ENCODE measurements at places on chromosomes 2 and 18.

DNA sequence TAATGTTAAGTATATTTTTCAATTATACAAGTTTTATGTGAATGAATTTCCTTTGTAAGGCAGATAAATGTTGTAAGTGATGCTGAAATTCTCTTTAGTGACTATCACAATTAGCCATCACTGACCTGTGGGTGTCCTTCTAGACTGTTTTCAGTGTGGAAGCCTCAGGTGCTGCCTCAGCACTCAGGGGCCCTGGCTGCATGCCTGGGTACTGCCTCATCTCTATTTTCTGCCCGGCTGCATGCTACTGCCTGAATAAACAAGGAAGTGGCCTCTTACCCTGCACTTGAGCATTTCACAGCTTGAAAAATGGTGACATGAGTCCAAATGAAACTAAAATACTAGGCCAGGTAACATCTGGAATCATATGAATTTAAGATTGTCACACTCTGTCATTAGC, 787.6 kb upstream of the SALL3 start:
- no peak for DNase-seq

DNA sequence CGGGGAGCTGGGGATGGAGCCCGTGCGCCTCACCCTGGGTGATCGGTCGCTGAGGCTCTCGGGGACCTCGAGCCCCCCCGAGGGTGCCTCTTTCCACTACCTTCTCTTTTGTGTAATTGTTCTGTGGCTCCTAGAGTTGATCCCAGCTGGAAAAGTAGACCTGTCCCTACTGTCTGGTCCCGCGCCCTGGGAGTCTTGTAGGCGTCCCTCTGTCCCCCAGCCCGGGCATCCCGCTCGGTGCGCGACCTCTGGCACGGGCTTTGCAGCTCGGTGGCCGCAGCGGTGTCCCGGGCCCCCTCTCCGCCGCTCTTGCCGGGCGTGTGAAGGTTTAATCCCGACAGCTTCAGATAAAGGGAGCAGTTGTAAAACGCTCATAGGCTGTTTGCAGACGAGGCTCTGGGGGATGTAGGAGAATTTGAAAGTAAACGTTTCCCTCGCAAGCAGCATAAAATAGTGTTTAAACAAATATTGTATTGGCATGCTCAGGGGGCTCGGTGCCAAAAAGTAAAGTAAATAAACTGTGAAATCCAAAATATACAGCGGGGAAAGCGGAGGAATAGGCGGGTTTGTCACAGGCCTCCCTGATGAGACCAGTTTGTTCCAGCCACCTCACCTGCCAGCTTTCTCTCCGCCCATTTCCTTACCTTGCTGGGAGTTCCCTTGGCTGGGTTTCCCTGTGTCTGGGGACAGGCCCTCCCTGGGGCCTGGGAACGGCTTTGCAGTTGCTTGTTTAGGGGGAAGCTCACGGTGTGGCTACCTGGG, 1.9 kb downstream of the GLI2 start:
- no peak for DNase-seq

- DNase-seq = no peak
These were observed 101.7 kb upstream of the LGALSL start for GRCh38 chr2:64352292-64352691.

GRCh38 chr2:181394741-181395437, 62.3 kb upstream of the ITGA4 start:
- DNase-seq = no peak

GRCh38 chr2:221779614-221780067, 207.5 kb upstream of the EPHA4 start:
- DNase-seq = no peak

DNA sequence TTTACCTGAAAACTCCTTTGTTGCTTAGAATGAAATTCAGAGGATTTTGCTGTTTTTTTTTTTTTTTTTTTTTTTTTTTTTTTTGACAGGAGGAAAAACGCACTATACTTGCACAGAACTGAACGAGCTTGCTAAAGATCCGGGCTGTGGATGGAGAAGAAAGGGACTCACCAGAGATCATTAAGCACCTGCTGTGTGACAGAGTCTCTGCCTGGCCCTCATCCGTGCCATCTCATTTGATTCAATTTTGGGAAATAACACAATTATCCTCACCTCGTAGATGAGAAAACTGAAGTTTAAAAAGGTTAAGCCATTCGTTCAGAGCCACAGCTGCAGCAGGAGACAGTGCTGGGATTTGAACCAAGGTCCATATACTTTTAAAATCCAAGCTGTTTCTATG, 775.4 kb upstream of the ID2 start:
- no peak for DNase-seq

DNA sequence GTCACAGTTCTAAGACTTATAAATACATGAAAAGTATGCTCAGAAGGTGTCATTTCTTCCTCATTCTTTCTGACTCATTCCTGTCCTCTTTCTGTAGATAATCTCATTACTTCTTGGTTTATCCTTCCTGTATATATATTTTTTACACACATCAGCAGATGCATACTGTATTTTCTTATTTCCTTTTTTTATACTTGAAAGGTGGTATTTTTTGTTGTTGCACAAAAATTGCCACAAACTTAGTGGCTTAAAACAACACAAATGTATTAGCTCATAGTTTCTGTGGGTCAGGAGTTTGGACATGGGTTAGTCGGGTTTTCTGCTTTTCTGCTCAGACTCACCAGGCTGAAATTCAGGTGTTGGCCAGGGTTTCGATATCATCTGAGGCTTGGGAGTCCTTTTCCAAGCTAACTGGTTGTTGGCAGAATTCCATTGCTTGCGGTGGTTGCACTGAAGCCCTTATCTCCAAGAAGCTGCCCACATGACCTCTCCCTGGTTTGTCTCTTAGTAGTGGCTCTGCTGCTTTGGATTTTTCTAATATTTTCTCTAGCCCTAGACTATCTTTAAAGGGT, 162.6 kb downstream of the FMNL2 start:
- DNase-seq = no peak

DNA sequence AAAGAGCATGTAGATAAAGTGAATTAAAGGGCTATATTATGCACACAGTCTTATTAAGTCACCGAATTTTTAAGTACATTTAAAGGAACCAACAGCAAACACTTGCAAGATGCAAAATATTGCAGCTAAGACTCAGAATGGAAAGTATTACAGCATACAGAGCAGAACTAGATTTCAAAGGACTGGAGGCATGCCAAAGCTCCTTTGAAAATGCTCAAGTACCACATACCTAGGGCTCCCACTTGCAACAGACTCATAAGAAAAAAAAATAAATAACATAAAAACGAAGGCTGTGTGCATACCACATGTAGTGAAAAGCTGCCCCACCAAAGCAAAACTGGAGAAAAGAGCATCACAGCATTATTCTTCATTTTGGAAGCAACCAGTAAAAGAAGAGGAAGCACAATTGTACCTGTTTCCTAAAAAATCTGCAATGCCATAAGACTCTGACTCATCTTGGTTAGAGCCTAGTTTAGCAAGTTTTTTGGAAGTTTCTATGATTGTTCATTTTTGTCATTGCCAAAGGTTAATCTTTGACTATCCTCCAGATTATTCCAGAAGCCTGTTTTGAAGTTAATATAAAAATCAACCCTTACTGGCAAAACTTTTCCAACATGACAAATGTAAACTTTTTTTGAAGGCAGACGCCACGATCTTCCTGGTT, 306.0 kb upstream of the COL3A1 start:
- DNase-seq = no peak

DNA sequence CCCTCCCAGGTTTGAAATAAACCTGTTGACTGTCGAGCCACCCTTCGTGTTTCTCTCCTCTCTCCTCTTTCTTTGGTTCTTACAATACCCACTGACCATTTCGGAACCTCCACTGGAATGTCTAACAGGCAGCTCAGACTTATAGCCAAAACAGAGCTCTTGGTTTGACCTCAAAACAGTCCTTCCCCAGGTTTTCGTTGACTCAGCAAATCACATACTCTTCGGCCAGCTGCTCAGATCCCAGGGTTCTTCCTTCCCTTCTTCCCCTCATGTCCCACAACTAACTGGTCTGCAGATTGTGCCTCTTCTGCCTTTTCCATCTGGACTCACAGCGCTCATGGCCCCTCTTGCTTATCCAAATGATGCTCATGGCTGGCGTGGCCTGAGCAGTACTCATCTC, 4.7 kb downstream of the ARMC9 start:
- no peak for DNase-seq

DNA sequence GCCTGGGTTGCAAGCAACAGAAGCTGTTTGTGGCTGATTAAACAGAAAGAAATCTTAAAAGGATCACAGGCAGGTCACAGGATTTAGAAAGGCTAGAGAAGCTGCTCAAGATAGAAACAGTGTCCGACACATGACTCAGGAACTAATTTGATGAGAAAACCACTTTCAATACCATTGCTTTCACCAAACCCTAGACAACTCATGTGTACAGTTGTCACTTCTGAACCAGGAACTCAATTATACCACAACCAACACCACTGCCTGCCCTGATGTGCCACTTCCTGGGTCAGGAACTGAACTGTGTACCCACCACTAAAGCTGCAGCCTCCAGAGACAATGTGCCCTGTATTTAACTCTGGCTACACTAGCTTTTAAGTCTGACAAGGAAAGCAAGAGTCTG, 56.0 kb downstream of the TMEM247 start:
- DNase-seq = peak; percentile 24

DNA sequence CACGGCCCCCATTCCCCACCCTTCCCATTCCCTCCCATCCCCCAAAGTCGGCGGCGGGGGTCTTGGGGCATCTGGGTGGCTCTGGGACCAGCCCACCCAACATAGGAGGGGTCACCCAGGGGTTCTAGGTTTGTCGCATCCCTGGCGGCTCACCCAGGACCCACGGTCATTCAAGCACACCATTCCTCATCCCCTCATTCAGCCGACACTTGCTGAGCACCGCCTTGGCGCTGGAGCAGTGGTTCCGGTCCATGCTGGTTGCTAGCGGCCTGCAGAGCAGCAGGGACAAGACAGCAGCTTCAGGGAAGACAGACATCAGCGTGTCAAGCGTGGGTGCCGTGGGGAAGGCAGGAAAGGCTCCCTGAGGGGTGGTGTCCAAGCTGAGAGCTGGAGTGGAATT, 50.5 kb upstream of the OTOS start:
- no peak for DNase-seq

- no peak for DNase-seq
These were observed 12.4 kb upstream of the INO80C start for GRCh38 chr18:35510076-35510651.

GRCh38 chr2:1991126-1991525, 246.8 kb upstream of the PXDN start:
- DNase-seq = no peak

- DNase-seq = no peak
These were observed 390.7 kb upstream of the TMEFF2 start for GRCh38 chr2:192585418-192585817.

GRCh38 chr2:74028741-74029140, 44.0 kb downstream of the TET3 start:
- no peak for DNase-seq

DNA sequence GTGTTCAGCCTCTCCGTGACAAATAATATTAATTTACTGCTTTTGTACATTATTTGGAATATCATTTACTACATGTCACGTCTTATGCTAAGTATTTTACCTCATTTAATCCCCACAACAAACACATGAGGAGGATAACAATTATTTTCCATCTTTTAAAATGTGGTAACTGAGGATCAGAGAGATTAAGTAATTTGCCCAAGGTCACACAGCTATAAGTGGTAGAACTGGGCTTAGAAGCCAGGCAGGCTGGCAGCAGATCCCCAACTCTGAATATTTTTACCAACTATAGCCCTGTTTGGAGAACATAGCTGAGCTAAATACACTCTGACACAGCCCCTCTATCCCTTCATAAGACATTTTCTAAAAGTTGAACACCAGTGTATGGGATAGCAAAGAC, 24.1 kb downstream of the AP1S3 start:
- no peak for DNase-seq

DNA sequence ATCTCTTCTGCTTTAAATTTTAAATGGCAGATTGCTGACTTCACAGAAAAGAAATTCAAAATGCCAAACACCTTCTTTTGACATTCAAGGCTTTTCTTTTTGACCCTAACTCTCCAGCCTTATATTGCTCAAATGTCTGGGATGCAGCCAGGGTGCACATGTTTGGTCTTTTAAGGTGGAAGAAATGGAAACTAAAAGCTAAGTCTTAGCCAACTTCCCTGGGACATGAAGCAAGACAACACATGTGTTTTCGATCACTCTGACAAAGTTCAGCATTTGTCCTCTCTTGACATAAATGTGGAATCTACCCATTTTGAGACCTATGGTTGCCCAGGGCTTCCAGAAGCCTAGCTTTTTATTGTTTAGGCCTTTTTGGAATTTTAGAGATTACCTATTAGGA, 161.6 kb downstream of the RDH14 start:
- no peak for DNase-seq

- DNase-seq = no peak
These were observed 321.0 kb upstream of the NRP2 start for GRCh38 chr2:205361272-205361671.

- DNase-seq = no peak
These were observed 319.9 kb upstream of the THUMPD2 start for GRCh38 chr2:40098786-40099470.

DNA sequence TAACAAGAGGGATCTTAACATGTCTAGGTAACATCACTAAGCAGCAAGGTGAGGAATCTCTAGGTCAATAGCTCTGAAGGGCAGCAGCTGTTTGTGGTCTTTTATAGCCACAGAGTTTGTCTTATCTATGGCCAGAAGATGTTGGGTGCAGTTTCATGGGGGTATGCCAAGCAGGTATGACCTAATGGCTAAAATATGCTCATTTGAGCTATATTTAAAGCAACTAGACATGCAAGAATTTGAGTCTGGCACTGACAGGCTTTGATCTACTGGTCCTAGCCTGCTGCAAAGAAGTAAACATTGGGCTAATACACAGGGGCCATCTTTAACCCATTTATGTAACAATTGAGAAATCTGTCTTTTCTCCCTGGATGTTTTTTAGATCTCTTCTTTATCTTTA, 13.9 kb upstream of the UGP2 start:
- no peak for DNase-seq

DNA sequence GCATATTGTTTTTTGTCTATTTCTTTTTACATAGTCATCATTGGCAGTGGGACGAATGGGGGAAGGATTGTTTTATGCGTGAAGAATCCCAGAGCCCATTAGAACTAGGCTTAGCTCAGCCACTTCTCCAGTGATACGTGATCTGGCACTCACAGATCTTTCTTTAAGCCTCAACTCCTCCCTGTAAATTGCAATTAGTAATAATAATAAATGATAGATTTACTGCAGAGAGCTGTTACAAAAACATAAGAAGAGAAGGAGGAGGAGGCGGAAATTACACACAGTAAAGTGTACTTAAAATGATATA, 629.3 kb downstream of the NRXN1 start:
- no peak for DNase-seq

GRCh38 chr2:163657281-163657656, 78.5 kb downstream of the FIGN start:
- DNase-seq = no peak

- DNase-seq = no peak
These were observed 53.1 kb upstream of the ARL5A start for GRCh38 chr2:151881342-151881741.

DNA sequence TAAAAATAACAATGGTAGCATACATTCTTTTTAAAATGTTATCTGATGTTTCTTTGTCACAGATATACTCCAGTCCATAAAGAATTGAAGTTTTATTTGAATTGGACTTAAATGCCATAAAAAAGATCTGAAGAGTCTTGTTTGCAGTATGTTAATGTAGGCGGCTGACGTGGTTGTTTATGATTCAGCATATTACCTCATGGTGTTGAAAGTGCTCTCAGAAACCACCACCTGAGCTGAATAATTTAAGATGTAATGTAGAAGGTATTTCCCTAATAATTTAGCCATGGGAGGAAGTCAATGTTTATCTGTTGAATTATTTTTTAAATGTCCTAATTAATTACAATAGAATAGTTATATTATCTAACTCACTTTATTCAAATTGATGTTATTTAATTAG, 58.6 kb upstream of the CHN1 start:
- no peak for DNase-seq
